ENCODE measurements at places on chromosomes 16 and 17. TPM values are rescaled to one million over a fixed set of nuclear protein-coding genes. Genes with fewer than 3 reads are reported as not detected.

The CA4 gene
- total RNA-seq = 5.4 TPM

The PLCD3 gene
- 55.8 TPM for total RNA-seq

The CAMKK1 gene
- 9.6 TPM for total RNA-seq

The DOC2A gene
- 16.4 TPM for total RNA-seq

The ZNF646 gene
- 29.1 TPM for total RNA-seq

GRCh38 chr17:12567077-12568053, 98.3 kb upstream of the MYOCD start:
- H3K4me1 ChIP-seq = peaks cover 22% of the 10 kb centered on the region
- H3K4me3 ChIP-seq = no peak overlapping the region
- no peak for DNase-seq
- peak overlapping the region; percentile 25 for H3K27ac ChIP-seq
- H3K27me3 ChIP-seq = no peaks in the 10 kb centered on the region

DNA sequence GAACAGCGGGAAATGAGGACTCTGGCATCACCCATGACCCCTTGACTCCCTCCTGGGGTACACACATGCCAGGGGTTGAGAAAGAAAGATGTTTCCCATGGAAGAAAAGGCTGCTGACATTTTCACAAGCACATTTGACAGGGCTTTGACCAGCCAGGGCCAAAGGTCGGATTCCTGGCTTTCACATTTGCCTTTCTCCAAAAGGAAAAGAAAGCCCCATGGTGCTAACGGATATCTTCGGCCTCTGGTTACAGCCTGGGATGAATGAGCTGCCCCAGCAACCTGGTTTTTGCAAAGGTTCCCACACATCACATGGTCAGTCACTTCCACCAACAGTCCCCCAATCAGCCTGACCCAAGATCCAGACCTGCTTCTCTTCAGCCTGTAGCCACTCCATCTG, 478.2 kb upstream of the CDH11 start:
- H3K4me1 ChIP-seq = no peaks in the 10 kb centered on the region
- H3K27me3 ChIP-seq = no peaks in the 10 kb centered on the region
- DNase-seq = no peak
- no peaks in the 10 kb centered on the region for H3K36me3 ChIP-seq
- no peak overlapping the region for H3K27ac ChIP-seq

- peaks cover 17% of the 10 kb centered on the region for H3K36me3 ChIP-seq
- H3K4me3 ChIP-seq = no peak overlapping the region
- H3K4me1 ChIP-seq = no peaks in the 10 kb centered on the region
- no peak for DNase-seq
- no peak overlapping the region for H3K27ac ChIP-seq
Measured at GRCh38 chr17:705863-706262, 8.8 kb downstream of the VPS53 start.

DNA sequence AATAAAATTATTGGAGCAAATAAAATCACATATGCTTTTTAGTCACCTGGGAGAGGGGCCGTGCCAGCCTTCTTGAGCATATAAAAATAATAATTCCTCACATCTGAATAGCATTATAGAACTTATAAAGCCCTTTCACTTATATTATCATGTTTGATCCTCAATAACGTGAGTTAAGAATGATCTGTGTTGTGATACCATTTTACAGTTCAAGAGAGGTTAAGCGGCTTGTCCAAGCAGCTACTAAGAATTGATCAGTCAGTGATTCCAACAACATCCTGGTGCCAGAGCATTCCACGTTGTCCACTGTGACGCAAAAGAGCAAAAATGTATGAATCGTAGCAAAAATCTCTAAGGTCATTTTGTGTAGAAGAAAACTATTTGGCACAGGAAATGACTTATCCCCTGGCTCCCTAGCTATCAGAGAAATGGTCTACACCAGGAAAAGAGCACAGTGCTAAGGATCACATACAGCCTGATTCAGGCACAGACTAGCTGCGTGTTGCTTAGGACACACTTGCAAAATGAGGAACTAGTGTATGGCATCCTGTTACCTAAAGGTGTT, 33.0 kb downstream of the ANKFN1 start:
- H3K4me3 ChIP-seq = no peak overlapping the region
- H3K4me1 ChIP-seq = no peaks in the 10 kb centered on the region
- H3K27ac ChIP-seq = no peak overlapping the region
- DNase-seq = no peak

- no peaks in the 10 kb centered on the region for H3K4me1 ChIP-seq
- no peaks in the 10 kb centered on the region for H3K27me3 ChIP-seq
- DNase-seq = no peak
- no peak overlapping the region for H3K4me3 ChIP-seq
- H3K36me3 ChIP-seq = no peaks in the 10 kb centered on the region
Measured at GRCh38 chr16:68376590-68376989, 65.8 kb downstream of the PRMT7 start.

All from WTC11 (cell line).